ENCODE measurements at places on chromosomes 7 and 10. TPM values are rescaled to one million over a fixed set of nuclear protein-coding genes. Genes with fewer than 3 reads are reported as not detected.

DNA sequence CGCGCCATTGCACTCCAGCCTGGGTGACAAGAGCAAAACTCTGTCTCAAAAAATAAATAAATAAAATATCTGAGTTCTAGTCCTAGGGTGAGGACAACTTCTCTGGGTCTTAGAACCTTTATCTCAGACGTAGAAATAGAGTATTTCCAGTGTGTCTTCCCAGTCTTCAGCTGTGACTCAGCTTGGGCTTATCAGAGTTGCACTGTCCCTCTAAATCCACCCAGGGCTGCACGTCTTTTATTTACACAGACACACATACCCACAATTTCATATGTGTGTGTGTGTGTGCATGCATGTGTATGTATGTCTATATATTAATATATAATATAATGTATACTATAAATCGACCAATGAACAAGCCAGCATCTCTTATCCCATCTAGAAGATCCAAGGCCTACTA lies 13.0 kb upstream of the PDIA4 start:
- DNase-seq: no peak

DNA sequence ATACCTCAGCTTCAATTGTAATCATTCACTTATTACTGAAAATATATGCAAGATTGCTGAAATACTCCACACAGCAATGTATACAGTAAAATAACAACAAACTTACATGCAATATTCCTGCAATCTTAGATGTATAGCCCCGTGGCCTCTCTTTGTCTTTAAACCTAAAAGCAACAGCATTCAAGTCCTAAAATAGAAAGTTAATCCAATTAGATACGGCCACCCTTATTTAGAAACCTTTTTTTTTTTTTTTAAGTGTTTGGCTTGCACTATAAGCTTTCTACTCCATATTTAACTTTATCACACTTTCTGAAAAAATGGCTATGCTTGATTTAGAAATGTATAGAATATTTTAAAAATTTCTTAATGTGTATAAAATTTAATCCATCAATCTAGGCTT lies 67.6 kb downstream of the IDE start:
- no peak for DNase-seq

The SORCS3 gene
- total RNA-seq: not detected

DNA sequence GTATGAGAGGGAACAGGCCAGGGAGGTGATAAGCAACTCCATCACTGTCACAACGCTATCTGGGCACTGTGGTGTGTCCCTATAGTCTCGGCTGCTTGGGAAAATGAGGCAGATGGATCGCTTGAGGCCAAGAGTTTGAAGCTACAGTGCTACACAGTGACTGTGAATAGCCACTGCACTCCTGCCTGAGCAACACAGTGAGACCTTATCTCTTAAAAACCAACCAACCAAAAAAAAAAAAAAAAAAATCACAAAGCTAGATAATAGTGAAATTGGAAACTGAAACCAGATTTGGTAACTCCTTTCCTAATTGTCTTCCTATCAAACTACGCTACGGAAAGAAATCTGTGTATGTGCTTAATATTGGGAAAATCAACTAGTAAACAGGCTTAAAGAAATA lies 14.1 kb downstream of the MICU1 start:
- no peak for DNase-seq

DNA sequence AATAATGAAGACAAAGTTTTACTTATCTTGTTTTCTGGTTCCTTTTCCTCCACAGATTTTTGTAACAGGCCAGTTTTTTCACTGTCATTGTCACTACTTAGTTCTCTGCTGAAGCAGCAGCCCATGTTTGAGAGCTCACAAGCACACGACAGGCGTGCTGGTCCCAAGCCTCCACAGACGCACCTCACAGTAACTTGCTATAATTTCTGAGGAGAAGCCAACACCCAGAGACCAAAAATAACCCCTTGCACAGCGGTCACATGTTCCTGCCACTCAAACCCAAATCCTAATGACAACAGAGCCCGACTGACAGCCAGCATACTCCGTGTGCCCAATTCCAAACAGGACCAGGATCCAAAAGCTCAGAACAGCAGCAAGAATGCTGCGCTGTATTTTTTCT lies 58.5 kb downstream of the LARP4B start:
- DNase-seq: no peak

GRCh38 chr7:35596061-35596460 lies 98.9 kb downstream of the HERPUD2 start:
- DNase-seq: no peak

The CLRN3 gene
- not detected for total RNA-seq

The LEP gene
- not detected for total RNA-seq

DNA sequence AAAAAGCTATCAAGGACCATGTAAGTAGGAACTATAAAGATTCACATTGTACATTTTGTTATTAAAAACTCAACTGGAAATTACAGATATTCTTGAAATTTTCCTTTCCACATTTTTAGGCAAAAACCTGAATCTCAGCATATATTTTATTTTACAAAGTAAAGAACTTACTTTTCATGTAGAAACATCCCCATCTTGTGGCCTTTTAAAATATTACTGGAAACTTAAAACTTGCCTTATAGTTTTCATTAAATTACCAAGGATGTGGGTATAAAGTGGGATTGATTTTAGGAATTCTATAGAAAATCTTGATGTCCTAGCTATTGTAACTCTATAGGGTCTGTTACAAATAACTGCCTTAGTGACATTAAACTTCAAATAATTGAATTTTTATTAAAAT lies 10.6 kb downstream of the DBF4 start:
- DNase-seq: no peak

GRCh38 chr7:102395873-102396709 lies at the start of gene PRKRIP1:
PRKRIP1 (plus strand) TSS chr7:102396363; CDS start chr7:102396412, 49 bp downstream.
- peak; percentile 76 for DNase-seq

DNA sequence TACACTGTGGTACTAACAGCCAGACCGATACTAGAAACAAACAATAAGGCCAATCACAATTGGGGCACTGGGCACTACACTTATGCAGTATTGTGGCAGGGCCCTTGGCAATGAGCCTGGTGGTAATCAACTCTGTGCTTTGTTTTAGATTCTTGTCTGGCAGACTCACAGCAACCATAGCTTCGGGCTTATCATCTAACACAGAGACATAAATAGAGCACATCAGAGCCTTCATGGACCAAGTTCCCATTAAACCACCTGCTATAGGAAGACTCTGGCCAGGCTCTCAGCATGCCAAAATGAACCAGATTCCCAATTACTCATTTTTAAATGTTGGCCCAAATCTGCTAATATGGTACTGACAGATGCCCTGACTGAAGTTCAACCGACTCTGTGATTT lies 218.6 kb downstream of the DGKI start:
- no peak for DNase-seq

GRCh38 chr7:51214098-51214497 lies 102.5 kb downstream of the COBL start:
- no peak for DNase-seq

The SCART1 gene
- 8.2 TPM for total RNA-seq

- DNase-seq: no peak
These were observed 59.1 kb upstream of the CALD1 start for GRCh38 chr7:134720091-134720935.

Data from uterus (tissue), 4 donors.